CD14-positive monocyte (primary cell): ENCODE measurements at places on chromosomes 13 and 19. TPM values are rescaled to one million over a fixed set of nuclear protein-coding genes. Genes with fewer than 3 reads are reported as not detected.

USHBP1 gene
- polyA plus RNA-seq: not detected

TTYH1 gene
- polyA plus RNA-seq: not detected

- DNase-seq: no peak
Observed at GRCh38 chr19:54888239-54888638, 14.2 kb downstream of the FCAR start.

DNA sequence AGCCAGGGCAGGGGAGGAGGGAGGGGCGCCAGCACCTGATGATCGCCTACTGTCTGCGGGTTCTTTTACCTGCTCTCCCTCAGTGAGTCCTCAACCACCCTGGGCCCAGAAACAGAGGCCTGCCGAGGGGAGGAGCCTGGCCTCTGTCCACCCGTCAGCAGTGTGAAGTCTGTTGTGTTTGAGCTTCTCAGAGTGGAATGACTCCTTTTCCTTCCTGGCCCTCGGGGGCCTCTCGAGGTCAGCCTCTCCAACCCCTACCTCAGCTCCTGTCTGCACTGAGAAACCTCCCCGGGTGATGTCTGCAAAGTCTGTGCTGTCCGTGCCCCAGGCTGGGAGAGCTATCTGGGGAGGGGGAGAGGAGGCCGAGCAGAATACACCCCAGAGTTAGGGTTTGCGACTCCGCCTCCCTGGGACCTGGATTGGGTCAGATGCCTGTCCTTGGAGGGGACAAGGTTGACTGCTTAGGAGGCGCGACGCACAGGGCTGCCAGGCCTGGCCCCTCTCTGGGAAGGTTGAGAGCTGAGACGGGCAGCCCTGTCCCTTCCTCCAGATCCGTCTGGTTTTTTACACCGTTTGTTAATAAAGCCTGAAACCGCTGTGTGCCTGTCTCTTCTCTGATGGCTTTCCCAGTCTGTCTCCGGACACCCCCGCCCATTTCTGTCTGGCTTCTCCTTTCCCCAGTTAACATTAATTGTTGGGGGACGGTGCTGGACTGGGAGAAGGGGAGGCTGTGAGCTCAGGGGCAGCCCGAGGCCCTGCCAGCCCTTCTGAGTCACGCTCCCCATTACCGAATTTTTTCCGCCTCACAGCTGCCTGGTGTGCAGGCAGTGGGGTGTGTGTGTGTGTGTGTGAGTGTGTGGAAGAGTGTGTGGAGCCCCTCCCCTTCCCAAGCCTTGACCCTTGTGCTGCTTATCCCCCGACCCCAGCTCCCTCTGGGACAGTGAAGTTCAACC is 989 bp upstream of the SSC5D start:
- no peak for DNase-seq

GRCh38 chr13:46569456-46569855 is 16.5 kb downstream of the LRCH1 start:
- no peak for DNase-seq

- no peak for DNase-seq
Observed at GRCh38 chr19:18119013-18119716, 21.6 kb downstream of the MAST3 start.

GRCh38 chr13:102487330-102487729 is 85.5 kb upstream of the FGF14 start:
- no peak for DNase-seq

DNA sequence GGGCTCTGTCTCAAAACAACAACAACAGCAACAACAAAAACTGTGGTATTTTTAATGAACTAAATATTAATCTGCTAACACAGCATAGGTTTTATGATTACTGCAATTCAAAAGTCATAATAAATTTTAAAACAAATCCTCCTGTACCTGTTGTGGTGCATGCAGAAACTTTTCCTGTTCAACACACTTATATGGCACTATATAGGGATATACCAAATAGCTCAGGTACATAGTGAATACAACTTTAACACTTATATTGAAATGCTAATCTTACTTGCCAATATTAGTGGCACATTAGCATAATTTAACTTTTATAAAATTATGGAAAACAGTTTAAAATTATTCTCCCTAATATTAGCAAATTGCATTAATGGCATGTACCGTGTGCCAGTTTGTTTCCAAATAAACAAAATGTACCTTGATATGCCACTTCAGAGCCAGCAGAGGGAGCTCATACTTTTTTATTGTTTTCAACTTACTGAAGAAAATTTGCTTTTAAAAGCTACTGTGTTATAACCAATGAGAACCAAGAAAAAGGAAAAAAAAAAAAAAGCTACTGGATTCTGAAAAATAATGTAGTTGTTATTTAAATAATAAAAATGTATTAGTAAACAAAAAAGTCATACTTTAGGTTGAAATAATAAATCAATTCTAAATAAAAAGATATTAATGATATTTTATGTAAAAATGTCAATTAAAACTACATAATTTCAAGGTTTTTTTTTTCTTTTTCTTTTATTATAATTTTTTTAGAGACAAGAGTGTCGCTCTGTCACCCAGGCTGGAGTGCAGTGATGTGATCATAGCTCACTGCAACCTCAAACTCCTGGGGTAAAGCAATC is 18.0 kb upstream of the RBM26 start:
- peak; percentile 31 for DNase-seq
